ENCODE measurements at places on chromosomes 3 and 15.

DNA sequence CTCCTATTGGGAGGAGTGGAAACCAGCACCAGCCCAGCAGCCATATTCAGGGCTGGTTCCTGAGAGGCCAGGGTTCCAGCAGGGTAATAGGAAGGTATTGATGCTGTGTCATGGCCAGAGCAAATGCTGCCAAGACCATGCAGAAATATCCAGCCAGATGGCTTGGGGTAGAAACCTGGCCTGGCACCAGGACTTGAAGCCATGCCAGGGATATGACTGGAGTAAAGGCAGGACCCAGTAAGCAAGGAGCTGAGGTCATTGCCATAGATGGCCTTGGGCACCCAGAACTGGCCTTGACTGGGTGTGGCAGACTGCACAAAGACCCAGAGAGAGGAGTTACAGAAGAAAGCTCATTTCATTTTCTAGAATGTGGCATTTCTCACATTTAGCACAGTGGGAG, 257.6 kb upstream of the GOLGA6L4 start:
- ATAC-seq: peak; percentile 85

DNA sequence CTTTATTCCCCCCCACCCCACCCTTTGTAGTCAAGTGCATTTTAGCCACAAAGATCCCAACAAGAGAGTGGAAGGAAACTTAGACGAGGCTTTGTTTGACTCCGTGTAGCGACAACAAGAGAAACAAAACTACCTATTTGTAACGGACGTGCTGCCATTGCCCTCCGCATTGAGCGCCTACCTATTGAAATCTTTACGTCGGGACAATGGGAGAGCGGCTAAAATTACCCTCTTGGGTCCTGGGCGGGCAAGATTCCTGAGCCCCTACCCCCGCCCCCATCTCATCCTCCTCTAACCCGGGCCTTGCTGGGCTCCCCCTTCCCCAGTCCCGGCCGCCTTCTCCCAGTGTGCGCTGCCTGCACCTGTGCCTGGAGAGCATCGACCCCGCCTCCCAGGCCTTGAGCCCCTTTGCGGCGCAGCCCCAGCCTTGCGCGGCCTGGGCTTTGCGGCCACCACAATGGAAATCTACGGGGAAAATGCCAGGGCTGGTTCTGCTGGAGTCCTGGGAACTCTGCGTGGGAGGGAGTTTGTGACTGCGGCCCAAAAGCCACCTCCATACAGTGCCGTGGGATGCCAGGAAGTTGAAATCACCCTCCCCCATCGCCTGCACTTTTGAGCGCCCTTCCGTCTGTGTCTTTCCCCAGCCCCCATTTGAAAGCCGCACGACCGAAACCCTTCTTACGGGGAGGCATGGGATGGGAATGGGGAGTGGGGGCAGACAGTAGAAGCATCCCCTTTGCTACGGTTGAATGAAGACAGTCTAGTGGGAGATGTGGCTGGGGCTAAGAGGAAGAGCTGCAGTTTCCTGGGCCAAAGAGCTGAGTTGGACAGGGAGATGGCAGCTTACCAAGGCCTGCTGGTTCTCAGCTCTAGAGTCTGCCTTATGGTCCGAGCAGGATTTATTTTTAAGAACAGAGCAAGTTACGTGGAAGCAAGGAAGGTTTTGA, 1.1 kb upstream of the SOX2 start:
- no peak for ATAC-seq

GRCh38 chr15:57439128-57440027, 63.1 kb downstream of the CGNL1 start:
- no peak for ATAC-seq

DNA sequence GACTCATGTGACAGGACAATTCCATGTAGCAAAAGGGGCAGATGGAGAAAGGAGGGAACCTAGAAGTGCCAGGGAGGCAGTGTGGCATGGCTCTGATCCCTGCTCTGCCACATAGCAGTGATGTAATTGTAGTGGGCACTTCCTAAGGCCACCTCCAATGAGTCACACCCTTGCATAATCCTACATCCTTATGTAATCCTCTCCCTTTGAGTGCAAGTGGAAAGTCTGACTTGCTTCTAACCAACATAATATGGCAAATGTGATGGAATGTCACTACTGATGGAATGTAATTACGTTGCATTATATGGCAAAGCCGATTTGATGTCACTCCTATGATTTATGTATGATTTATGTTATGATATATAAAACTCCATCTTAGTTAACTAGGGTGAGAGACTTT, 72.9 kb upstream of the ATP2C1 start:
- peak; percentile 95 for ATAC-seq

DNA sequence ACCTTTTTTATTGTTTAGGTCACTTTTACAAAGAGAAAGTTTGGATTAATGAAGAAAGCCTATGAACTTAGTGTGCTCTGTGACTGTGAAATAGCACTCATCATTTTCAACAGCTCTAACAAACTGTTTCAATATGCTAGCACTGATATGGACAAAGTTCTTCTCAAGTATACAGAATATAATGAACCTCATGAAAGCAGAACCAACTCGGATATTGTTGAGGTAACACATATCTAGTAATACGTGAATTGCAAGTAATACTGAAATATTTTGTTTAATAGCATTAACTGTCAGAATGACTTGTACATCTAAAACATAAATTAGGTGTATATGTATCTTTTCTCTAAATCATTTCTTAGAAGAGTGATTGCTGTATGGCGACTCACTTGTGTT, 79.8 kb downstream of the MEF2A start:
- ATAC-seq: no peak

DNA sequence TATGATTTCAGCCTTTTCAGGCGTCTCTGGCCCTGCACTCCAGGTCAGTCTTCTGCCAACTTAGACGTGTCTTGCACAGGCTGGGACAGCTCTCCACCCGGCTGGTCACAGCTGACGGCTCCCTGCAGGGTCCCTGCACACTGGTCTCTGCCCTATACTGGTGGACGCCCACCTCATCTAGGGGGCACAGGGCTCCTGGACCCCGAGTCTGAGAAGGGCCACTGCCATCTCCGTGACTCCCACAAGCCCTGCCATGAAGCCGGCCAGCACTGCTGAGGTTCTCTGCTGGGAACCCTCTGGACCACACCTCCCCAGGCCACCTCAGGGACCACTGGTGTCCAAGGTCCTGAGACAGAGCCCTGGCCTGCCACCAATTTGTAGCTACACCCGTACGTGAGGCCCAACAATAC, 40.5 kb downstream of the CYFIP1 start:
- ATAC-seq: no peak

DNA sequence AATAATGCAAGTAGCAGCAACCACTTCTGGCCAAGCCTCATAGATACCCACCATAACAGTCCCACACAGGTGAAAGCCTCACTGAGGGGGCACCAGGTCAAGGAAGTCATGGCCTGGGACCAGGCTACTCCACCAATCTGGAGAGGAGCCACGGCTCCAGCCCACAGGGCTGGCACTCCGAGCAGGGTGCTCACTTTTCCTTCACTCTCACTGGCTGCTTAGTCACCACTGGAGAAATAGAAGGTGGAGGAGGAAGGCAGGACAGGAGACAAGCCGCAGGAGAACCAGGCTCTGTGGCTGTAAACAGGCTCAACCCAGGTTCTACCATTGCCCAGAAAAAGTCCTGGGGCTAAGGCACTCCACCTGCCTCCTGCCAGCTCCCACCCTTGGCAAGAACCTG, 1.2 kb downstream of the USP19 start:
- ATAC-seq: peak; percentile 31

GRCh38 chr3:52395503-52395865, 49.4 kb downstream of the SEMA3G start:
- ATAC-seq: no peak

DNA sequence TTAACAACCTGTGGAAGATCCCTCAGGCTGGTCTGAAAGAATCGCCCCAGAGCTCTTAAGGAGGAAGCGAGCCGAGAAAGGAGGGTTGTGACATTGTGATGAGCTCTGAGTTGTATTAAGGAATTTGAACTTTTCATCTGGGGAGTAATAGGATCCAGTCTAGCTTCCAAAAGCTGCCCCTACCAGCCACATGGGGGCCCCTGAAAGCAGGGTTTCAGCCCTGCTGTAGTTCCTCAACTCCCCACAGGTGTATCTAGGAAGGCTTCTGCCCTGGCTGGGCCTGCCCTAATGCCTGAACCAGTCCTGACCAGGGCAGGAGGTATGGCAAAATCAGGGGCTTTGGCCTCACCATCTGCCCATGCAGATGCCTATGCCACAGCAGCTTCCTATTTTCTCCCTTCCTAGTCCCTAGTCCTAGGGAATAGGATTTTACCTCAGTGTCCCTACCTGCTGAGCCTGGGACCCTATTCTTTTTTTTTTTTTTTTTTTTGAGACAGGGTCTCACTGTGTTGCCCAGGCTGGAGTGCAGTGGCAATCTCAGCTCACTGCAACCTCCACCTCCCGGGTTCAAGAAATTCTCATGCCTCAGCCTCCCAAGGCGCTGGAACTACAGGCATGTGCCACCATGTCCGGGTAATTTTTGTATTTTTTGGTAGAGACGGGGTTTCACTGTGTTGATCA, 5.0 kb upstream of the AP3S2 start:
- peak; percentile 85 for ATAC-seq

- no peak for ATAC-seq
These were observed 113.9 kb downstream of the OXNAD1 start for GRCh38 chr3:16378920-16379319.

DNA sequence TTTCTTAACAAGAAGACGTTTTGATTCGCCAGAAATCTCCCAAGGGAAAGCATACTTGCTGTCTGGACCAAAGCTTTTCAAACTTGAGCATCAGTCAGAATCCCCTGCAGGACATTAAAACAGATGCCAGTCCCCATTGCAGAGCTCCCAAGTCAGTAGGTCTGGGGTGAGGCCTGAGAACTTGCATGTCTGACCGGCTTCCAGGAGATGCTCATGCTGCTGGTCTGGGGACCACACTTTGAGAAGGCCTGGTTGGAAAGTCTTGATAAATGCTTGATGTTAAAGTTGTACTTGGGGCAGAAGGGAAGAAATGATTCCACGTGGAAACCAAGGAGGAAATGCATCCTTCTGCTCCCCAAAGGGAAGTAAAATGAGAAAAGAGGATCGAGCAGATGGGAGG, 24.3 kb upstream of the CAV3 start:
- ATAC-seq: no peak

DNA sequence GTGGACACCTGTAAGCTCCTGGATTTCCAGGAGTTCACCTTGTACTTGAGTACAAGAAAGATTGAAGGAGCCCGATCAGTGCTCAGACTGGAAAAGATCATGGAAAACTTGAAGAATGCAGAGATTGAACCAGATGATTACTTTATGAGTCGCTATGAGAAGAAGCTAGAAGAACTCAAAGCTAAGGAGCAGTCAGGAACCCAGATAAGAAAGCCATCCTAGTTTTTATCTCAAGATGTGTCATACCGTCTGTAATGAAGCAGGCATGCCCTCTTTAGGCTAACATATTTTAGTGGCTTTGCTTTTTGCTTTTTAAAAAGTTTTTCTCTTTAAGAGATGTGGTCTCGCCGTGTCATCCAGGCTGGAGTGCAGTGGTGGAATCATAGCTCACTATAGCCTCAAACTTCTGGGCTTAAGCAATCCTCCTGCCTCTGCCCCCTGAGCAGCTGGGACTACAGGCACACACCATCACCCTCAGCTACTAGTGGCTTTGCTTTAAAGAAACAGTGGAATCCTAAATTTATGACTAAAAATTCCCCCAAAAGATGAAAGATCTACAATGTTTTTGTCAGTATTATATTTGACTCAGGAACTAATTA, 28.1 kb downstream of the EXOG start:
- no peak for ATAC-seq

DNA sequence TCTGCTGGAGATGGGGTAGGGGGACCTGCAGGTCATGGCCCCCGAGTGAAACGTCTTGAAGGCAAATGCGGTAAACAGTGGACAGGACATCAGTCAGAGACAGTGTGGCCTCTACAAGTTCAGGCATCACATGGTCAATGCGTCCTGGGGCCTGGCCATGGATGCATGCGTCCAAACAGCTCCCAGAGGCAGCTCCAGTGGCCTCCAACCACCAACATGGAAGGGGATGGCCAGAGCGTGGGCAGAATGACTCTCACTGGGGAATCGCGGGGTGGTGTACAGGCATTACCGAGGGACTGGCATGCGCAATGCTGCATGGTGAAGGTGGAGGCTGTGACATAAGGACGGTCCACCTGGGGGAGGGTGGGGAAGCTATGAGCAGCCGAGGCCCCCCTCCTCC, 35.6 kb upstream of the IQSEC1 start:
- ATAC-seq: no peak

DNA sequence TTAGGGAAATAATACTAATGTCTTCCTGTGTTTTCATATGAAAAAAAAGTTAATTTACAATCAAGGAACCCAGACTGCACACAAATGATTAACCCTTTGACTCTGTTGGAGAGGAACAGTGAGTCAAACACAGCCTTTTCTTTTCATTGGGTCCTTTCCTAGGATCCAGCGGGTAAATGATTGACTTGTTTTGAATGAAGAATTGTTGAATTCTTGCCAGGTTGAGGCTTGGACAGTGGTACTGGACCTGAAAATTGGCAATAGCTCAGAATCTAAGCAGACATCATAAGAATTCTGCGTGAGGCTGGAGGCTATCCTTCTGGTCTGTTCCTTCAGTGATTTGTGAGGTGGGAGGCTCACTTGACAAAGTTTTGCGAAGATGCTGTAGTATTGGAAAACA, 143.0 kb downstream of the RYR3 start:
- no peak for ATAC-seq

GRCh38 chr3:60225848-60226247, 1025.4 kb downstream of the FHIT start:
- no peak for ATAC-seq

- no peak for ATAC-seq
These were observed 7.3 kb upstream of the TRNT1 start for GRCh38 chr3:3119393-3119851.

- no peak for ATAC-seq
These were observed 46.2 kb downstream of the WDR72 start for GRCh38 chr15:53713218-53713617.

- ATAC-seq: no peak
These were observed 223.6 kb upstream of the PDZRN3 start for GRCh38 chr3:73848173-73848906.

DNA sequence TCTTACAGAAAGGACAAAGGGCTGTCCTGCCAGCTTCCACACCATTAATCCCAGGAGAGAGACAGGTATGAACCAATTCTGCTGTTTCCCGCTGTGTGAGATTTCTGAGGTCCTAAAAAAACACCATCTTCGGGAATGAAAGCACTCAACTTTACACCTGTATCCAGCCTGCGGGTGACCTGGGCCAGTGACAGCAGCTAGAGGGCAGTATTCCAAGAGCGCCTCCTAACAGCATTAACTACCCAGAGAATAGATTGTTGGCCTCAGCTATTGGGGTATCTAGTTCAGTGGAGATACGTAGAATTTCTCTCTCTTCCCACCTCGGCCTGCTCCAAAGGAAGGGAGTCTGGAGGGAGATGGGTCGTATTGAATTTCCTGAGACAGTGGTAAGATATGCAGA, 55.1 kb downstream of the WDR76 start:
- no peak for ATAC-seq

Data from esophagus mucosa (tissue), 1 donor.